LNCaP clone FGC (cell line): ENCODE measurements at places on chromosomes 12 and 14.

GRCh38 chr14:75084513-75084912 is 15.1 kb downstream of the ZC2HC1C start:
- no peak for DNase-seq

DNA sequence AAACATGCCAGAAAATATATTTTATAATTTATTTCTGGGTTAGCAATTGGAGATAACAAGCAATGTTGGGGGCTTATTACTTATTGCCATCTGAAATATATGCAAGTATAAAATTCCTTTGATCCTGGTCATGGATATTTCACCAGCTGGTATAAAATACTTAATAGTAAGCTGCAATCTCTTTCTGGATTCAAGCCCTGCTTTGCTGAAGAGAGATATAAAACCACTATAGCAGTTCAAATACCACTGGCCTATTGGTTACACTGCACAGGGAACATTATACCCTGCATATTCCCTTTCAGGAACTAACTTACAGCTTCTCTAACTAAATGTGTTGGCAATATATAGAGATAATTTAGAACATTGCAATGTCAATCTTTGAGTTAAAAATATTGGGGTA is 546.2 kb upstream of the ATP2B1 start:
- no peak for DNase-seq

GRCh38 chr14:94119071-94119470 is 8.5 kb downstream of the IFI27 start:
- DNase-seq = no peak

- DNase-seq = no peak
Observed at GRCh38 chr14:81068176-81068782, 112.9 kb downstream of the TSHR start.

- DNase-seq = no peak
Observed at GRCh38 chr12:30858471-30858870, 68.1 kb upstream of the TSPAN11 start.

DNA sequence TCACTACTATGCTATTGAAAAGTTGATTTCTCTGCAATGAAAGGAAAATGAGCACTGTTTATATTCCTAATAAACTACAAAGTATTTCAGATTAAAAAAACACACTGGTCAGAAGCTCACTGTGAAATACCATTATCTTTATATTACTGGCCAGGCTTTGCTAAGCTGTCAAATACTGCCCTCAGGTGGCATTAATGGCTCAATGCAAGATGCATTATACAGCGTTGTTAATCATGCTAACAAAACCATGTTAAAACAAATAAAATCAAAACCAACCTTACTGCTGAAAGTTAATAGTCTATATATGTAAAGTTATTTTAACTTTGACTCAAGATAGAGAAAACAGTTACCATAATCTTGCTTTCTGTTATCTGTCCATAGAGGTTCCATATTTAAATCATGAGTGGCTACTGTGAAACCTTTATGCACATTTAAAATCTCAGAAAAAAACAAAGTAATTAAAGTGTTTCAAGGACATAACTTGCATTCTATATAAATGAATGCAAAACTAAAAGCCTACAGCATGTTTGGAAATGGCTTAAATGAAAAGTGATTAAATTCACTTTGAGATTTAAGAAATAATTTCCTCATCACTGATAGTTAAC is 121.7 kb downstream of the RALGAPA1 start:
- peak; percentile 40 for DNase-seq

DNA sequence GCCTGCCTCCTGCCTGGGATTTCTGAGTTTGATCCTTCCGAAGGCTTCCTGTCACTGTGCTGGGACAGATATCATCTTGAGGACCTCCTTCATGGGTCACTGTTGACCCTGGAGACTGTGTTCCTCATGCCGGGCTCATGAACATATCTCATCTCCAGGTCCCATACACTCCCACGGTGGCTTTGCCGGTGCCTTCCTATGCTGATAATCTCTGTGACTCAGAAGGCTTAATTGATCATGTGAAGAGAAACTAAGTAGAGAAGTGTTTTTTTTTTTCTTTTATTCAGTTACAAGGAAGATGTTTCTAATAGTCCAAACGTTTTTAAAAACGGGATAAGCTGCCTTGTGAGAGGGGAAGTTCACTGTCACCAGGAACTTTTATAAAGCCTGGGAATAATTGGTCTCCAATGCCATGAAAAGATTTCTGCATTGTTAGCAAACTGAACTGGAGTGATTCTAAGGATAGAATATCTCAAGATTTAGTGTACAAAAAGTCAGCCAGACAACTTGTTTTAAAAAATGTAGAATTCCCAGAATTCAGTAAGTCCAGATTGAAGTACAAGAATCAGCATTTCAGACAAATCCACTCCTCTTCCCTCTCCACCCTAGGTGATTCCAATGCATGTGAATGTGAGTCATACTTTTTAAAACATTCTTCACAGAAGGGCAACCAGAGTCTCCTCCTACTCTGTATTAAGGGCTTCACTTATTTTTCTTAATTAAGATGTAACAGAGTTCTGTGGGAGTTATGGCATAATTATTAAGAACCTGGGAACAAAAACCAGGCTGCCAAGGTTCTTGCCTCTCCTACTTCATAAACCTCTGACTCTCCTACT is 139.8 kb upstream of the LGR5 start:
- DNase-seq = no peak

- no peak for DNase-seq
Observed at GRCh38 chr14:58637391-58638230, at the start of gene DACT1. Gene DACT1 (plus strand): TSS chr14:58637962. CDS start chr14:58638203, 241 bp downstream.

DNA sequence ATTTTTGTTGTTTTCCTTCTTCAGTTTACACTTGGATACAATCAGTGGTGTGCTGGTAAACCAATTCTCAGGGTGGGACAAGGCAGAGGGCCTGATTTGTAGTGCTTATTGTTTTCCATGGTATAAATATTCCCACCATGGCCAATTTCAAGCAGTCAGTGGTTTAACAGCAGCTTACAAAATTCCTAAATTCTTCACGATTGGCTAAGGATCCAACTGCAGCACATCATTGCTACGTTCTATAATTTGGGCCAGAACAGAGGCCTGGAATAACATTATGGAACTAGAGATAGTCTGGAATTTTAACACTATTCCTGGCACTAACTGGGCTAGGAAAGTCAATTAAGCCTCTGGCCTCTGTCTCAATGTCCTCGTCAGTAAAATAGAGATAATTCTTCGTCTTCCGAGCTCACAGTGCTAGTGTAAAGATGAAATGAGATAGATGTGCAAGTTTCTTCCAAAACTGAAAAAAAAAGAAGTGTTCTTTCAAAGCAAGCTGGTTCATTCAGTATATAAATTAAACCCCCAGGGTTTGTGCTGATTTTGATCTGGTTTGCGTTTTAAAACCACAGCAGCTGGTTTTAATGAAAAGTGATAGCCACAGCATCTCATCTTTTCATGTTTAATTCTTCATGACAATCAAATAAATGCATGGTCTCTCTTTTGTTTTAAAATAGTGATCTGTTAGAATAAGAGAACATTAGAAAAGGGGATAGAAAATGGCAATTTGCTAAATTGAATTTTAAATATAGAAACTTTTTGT is 104.1 kb downstream of the EPS8 start:
- no peak for DNase-seq

GRCh38 chr12:55697686-55698085 is 10.0 kb downstream of the ITGA7 start:
- DNase-seq = no peak

DNA sequence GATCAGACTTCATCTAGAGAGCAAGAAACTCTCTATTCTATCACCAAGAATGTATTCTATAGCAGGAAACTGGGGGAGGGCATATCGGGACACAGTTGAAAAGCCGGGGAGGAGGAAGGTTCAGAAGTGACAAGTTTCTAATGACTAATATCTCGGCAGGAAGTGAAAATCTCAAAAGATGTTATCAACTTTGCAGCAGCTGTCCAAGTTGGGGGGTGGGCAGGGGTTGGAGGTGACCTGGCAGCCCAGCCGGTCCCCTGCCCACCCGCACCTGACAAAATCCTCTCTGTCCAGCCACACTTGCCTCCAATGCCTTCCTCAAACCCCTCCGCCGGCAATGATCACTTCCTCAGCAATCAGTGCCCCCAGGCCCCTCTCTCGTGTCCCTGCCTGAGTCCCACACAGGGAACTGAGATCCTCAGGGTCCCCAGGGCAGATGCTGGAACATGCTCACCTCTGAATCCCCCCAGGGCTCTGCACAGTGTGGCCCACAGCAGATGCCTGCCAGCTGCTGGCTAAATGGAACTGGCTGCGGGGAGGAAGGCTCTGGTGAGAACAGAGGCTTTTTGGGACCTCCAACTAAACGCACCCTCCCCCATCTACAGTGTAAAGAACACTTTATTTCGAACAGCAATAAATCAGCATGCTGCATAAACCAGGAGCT is 43.9 kb downstream of the CCDC88C start:
- DNase-seq = no peak

- DNase-seq = no peak
Observed at GRCh38 chr12:116969615-116970585, 59.1 kb downstream of the FBXW8 start.
